GM10248 (cell line): ENCODE measurements at places on chromosomes 12 and 14.
A peak's percentile ranks its signal among the peaks of the same experiment; 100 is the strongest.

DNA sequence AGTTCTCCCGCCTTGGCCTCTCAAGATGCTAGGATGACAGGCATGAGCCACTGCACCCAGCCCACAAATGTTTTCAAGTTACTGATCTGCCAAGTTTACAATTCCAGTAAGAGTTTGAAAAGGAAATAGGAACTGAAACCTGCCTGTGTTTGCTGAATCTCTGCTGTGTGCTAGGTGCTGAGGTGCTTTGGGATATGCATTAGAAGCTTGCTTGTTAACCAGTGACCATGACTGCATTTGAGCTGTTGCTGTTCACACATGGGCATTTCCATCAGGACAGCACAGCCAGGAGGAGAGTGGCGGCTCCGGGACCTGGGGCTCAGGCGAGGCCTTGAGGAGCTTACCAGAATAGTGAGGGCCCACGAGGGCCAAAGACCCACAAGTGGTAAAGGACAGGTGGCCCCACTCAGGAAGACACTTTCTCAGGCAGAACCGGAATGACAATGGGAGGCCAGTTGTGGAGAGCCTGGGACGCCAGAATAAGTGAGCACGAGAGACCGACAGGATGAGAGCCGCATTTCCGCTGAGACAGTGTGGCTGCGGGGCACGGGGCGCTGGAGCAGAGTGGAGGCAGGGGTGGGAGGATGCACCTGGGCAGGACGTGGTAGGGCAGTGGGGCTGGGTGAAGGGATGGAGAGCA lies 54.5 kb upstream of the MMP17 start:
- DNase-seq, result peak; percentile 79

- no peak for DNase-seq
Observed at GRCh38 chr14:102390064-102390855, 27.5 kb downstream of the TECPR2 start.

DNA sequence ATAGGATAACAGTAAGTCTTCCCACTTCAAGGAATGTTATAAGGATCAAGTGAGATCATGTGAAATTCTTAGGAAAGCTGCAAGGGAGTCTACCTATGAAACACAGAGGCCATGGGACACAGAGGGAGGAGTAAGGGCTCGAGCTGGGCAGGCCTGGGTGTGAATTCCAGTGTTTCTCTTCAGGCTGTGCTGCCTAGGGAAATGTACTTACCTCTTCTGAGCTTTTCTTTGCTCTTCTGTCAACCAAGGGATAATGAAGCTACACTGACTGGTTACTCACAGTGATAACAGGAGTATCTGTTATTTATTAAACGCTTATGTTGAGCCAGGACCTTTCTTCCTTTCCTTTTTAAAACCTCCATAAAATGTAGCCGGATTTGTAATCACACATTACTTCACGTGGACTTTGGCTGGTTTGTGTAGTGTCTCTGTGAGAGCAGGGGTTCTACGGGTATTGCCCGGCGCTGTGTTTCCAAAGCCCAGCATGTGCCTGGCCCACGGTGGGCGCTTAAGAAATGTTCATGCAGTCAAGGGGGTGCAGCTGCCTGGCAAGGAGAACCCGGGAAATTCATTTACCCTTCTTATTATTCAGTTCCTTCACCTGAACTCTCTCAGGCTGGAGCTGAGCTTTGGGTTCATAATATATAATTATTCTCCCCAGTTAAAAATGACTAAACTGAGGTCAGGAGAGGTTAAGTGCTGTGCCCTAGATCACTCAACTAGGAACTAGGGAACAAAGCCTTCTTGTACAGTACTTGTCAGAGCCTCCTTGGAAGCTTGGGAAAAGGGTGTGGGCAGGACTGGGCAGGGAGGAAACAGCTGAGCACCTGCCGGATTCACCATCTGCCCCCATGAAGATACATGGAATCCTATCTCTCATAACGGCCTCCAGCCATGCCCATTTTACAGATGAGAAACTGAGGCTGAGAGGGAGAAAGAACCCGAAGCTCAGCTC lies 214.2 kb downstream of the CACNA1C start:
- no peak for DNase-seq

- DNase-seq, result peak; percentile 52
Observed at GRCh38 chr14:71497645-71498086, 434.6 kb upstream of the RGS6 start.

DNA sequence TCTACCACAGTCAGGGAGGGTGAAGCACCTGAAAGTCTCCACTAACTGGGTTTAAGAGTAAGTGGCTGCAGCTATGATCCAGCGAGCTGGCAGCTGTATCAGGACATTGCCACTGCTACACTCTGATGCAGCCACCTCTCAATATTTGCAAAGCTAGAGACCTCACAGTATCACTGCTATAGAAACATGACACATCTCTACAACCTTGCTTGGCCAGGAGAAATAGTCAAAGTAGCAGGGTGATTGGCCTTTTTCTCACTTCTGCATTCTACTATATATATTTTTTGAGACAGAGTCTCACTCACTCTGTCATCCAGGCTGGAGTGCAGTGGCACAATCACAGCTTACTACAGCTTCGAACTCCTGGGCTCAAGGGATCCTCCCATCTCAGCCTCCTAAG lies 9.3 kb upstream of the FMNL3 start:
- peak; percentile 59 for DNase-seq

DNA sequence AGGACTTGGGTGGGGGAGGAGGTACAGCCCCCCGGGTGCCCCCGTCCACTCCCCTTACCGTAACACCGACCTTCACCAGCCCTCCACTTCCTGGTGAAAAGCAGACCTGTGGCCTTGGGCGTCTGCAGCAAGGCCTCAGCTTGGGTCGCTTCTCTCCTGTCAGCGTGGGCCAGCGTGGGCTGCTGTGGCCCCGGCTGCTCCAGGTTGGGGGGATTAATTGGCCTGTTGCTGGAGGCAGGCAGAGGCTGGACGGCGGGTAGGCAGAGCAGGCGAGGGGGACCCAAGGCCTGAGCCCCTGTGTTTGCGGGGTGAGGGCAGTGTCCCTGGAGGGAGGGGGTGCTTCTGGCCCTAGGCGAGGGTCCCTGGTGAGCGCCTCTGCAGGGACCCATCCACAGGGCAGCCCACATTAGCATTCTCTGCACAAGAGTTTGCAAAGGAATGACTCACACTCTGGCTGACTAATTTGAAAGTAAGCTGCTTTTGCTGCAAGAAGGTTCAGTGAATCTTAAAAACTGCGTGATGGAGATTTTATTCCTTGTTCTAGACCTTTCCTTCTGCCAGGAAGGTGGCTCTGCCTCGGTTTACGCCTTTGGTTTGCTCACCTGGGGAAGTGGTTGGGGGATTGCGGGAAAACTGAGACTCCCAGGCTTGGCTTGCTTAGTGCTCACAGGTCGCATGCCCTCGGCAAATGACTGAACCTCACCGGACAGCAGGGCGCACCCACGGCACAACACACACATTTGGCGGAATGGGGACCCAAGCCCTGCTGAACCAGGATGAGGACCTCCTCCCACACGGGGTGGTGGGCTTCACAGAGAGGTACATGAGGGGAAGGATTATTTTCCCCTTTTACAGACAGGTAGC lies 37.9 kb upstream of the DLK1 start:
- no peak for DNase-seq

GRCh38 chr12:47015381-47015780 lies 64.0 kb upstream of the PCED1B start:
- DNase-seq, result no peak

GRCh38 chr14:77241955-77242354 lies 29.1 kb downstream of the NGB start:
- DNase-seq, result no peak

DNA sequence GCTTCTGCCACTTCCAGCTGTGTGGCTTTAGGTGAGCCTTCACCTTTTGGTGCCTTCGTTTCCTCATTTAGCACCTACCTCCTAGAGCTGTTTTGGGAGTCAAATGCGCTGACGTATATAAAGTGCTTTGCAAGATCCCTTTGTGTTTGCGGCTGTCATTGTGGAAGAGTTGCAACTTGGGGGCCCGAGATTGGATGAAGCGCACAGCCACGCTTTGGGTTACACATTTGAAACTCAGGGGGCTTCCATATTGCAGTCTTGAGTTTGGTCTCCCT lies 636 bp upstream of the ARL6IP4 start:
- DNase-seq, result no peak

GRCh38 chr12:99068993-99069747 lies 424.1 kb downstream of the APAF1 start:
- DNase-seq, result no peak

- DNase-seq, result no peak
Observed at GRCh38 chr14:100788942-100789341, 37.0 kb upstream of the MEG3 start.

DNA sequence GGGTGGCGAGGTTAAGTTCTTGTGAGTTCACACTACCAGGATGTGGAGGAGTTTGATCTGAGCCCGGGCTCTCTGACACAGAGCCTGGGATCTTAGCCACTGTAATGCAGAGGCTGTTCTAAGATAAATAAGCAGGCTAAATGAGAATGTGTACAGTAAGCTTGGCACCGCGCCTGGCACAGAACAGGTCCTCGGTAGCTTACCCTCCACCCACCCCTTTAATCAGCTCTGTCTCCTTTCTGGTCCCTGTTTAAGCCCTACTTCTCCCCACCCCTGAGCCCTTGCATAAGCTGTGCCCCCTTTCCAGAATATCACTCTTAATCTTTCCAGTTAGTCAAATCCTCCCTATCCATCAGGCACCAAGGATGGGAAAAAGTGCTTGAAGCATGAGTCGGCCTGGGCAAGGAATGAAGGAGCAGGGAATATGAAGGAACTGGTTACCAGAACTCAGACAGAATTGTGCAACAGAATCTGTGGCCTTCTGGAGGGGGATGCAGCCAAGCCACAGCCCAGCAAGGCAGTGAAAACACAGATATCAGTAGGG lies 32.8 kb upstream of the CMKLR1 start:
- DNase-seq, result no peak

DNA sequence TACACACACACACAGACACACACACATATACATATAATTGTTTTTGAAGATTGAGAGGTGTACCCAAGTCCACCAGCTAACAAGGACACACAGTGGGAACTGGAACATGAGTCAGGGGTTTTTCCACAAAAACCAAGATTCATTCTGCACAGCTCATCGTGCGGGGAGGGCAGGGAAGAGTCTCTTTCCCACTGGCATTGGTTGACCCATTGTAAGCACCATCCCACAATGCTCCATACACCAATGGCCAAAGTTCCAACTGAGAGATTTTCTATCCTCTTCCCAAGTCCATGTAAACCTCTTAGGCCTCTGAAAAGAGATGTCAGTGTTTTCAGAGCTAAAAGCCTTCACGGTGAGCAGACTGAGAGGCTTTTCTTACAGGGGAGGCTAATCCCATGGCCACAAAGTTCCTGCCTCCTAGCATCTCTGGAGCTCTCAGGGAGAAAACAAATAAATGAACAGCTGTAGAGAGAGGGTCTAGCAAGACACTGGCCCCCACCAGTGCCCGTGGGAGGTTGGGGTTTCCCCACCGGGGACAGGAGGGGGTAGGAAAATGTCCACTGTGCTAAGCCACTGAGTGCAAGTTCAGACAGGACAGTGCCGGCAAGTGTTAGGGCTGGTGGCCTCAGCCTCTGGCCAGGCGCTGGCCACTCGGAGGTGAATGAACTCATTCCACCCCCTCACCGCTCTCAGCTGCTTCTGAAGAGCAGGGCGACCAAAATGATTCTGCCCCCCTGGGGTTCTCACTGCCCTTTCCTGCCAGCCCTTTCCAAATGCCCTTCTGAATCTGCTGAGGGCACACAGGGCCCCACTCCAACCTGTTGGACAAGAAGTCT lies 21.5 kb upstream of the TC2N start:
- no peak for DNase-seq

- no peak for DNase-seq
Observed at GRCh38 chr12:115398311-115398781, 714.4 kb upstream of the TBX3 start.

GRCh38 chr12:66196806-66197205 lies 7.8 kb downstream of the IRAK3 start:
- peak; percentile 54 for DNase-seq

GRCh38 chr12:114919479-114919878 lies 235.5 kb upstream of the TBX3 start:
- DNase-seq, result no peak

DNA sequence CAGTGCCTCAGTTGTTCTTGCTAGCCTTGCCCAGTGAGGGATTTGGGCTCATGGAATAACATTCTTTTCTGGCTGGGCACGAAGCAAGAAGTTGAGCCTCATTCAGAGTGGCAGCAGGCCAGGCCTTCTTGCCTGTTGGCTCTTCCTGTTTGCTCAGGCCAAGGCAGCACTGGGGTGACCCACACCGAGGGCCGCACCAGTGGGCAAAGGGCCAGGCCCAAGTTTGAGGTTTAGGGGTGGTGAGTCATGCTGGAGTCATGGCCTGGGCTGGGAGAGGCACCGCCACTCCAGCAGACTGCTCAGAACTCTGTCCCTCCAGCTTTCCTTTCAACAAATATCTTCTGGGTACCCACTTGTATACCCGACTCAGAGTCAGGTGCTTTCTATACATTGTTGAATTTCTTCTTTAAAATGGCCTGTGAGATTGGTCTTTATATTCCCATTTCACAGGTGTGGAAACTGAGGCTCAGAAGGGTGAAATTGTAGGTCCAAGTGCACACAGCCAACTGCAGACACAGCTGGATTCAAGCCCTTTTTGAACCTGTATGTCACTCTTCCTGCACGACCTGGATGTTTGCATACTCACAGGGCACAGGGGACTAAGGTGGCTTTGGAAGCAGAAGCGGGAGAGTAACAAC lies 279.4 kb downstream of the FOXN3 start:
- no peak for DNase-seq

GRCh38 chr12:80901661-80902060 lies 36.1 kb downstream of the LIN7A start:
- no peak for DNase-seq

DNA sequence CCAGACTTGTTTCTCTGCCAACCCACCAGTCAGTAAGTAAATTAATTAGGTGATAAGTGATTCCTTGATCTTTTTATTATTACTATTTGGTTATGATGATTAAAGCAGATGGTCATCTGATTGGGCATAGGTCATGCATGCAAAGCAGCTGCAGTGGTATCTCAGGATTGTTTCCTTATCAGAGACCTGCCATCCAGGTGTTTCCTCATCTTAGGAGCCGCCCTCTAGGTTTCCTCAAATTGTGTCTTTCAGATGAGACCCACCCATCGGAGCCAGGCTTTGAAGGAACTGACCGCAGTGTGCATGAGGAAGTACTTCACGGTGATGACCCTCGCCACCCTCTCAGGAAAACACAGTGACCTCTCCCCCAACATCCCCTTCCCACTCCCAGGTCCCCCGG lies 63.3 kb downstream of the ZFP36L1 start:
- DNase-seq, result no peak
